NCI-H2081 treated with DMSO at 0.1 percent for 48 hours (cell line): ENCODE measurements at places on chromosomes 6 and 20.

GRCh38 chr6:127586372-127586771 is 9.4 kb downstream of the C6orf58 start:
- DNase-seq, result no peak

GRCh38 chr6:54403096-54403495 is 94.9 kb downstream of the TINAG start:
- no peak for DNase-seq

GRCh38 chr6:89371849-89372505 is 19.5 kb upstream of the UBE2J1 start:
- DNase-seq, result peak; percentile 30

DNA sequence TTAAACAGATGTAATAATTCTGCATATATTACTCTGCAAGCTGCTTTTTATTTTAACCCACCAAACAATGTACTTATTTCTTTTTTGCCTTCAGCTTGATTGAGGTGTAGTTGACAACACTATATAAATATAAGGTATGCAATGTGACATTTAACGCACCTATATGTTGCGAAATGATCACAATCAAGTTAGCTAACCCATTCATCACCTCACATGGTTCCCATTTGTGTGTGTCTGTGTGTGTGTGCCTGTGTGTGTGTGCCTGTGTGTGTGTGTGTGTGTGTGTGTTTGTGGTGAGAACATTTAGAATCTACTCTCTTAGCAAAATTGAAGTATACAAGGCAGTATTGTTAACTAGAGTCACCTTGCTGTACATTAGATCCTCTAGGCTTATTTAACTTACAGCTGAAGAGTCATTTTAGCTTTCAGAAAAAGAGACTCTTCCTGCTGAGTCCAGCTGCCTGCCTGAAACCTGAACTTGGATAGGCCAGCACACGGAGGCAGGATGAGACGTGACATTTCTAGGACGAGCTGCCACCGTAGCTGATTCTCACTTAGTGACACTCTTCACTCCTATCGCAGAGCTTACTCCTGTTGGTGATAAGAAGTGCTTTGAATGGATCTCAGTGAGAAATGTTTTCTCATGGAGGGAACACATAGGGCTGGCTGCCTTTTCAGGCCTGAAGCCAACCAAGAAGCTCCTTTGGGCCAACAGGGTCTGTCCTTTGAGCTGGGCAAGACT is 126.5 kb upstream of the RIPOR2 start:
- no peak for DNase-seq

- DNase-seq, result no peak
Measured at GRCh38 chr6:10381830-10382208, 33.1 kb downstream of the TFAP2A start.

GRCh38 chr6:118317581-118318563 is 230.2 kb upstream of the PLN start:
- DNase-seq, result no peak
